Left renal cortex interstitium (tissue), 4 donors: ENCODE measurements at places on chromosomes 12 and 14.

GRCh38 chr12:121750507-121750955 is 38.0 kb downstream of the TMEM120B start:
- no peak for DNase-seq

GRCh38 chr12:82625523-82625922 is 61.2 kb upstream of the TMTC2 start:
- DNase-seq: no peak

DNA sequence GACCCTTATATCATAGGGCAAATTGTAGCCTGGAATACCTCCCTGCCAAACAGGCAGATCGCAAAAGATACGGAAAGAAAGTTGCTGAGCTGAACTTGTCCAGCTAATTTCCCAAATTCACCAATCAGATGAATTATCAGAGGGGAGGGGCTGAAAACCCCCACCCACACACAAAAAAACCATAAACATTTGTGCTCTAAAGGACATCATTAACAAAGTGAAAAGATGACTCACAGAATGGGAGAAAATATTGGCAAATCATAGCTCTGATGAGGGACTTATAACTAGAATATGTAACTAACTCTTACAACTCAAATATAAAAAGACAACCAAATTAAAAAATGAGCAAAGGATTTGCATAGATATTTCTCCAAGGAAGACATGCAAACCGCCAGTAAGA is 36.3 kb downstream of the PTHLH start:
- DNase-seq: no peak

DNA sequence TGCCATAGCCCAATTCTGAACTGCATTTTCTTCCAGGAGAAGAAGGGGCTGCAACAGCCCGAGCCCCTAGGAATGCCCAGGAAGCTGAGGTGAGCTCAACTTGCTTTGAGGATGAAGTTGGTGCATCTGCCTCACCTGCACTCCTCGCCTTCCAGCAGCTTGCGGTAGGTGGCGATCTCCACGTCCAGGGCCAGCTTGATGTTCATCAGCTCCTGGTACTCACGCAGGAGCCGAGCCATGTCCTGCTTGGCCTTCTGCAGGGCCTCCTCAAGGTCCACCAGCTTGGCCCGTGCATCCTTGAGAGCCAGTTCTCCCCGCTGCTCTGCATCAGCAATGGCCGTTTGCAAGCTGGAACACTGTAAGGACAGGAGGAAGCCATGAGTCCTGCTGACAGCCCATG is 6.0 kb downstream of the KRT75 start:
- DNase-seq: no peak

GRCh38 chr14:104239861-104240301 is 101.5 kb downstream of the KIF26A start:
- DNase-seq: no peak

GRCh38 chr12:68189821-68190242 is 30.3 kb upstream of the IFNG start:
- DNase-seq: no peak

- no peak for DNase-seq
These were observed 45.1 kb upstream of the MEG3 start for GRCh38 chr14:100780646-100781355.

DNA sequence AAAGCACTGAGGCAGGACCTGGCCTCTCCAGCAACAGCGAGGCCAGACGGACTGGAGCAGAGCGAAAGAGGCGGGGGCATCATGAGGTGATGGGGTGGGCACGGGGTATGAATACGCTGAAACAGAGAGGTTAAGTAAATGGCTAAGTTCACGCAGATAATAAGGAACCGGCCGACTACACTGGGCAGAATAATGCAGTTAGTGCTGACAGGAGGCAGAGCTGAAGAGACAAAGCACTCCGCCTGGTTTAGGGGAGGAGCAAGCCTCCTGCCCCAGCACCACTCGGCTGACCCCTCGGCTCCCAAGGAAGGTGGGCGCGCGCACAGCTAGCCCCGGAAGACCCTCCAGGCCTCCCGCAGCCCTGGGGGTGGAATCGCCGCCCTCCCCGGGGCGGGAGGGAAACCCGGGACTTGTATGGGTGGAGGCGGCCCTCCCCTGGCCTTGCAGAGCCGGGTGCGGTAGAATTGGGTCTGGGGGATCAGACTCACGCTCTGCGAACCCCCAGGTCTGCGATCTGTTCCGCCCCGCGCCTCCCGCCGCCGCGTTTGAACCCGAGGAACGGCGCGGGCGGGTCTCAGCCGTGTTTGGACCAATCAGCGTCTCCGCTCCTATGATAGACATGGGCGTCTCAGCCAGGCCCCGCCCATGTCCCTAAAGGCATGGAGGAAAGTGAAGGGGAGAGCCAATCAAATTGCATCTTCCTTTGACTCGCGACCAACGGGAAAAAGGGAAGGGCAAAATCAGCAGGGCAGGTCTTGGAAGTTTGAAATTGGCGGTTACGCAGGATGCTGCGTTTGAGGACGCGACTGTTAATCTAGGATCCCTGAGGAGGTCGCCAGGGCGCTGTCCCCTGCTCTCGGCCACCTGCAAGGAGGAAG is at the start of gene CIT:
Gene CIT, minus strand, starts transcription at position 560 of the 878 bp plus-strand sequence. CDS start 1,152 bp downstream, outside the sequence.
- DNase-seq: peak; percentile 88

- DNase-seq: no peak
These were observed 7.1 kb upstream of the PGF start for GRCh38 chr14:74962493-74962892.

DNA sequence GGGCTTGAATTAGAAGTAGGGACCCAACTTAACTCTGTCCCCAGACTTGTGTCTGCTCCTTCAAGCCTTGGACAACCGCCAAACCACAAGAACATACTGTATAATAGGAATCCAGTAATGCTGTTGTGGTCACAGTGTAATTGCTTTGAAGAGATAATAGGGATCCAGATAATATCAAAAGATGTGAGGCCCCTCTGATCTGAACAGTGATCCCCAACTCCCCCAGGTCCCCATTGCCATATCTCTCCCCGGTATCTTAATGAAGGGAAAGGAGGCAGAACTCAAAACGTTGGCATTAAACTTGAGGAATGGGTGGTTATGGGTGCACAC is 8.5 kb upstream of the PLEKHH1 start:
- DNase-seq: no peak

- DNase-seq: no peak
These were observed 70.6 kb upstream of the SLC24A4 start for GRCh38 chr14:92252323-92252722.

- DNase-seq: no peak
These were observed 441.8 kb downstream of the TMTC2 start for GRCh38 chr12:83128540-83128939.

- peak; percentile 12 for DNase-seq
These were observed 57.6 kb downstream of the BRMS1L start for GRCh38 chr14:35883677-35884293.

DNA sequence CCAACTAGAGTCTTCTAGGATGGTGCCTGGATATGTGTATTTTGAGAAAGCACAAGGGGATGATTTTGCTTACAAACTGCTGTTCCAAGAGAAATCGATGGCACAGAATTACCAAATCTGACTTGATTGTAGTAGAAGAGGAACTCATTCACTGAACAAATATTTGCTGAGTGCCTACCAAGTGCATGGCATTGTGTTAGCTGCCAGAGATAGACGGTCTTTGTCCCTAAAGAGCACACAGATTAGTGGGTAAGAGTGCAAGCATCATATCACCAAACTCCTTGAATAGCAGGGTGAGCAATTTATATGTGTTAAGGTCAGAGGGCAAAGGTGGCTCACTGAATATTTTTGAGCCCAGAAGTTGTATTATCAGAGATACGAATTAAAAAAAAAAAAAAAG is 3.5 kb upstream of the FOXN3 start:
- no peak for DNase-seq
